ENCODE measurements at places on chromosomes 4 and X.
A peak's percentile ranks its signal among the peaks of the same experiment; 100 is the strongest.

DNA sequence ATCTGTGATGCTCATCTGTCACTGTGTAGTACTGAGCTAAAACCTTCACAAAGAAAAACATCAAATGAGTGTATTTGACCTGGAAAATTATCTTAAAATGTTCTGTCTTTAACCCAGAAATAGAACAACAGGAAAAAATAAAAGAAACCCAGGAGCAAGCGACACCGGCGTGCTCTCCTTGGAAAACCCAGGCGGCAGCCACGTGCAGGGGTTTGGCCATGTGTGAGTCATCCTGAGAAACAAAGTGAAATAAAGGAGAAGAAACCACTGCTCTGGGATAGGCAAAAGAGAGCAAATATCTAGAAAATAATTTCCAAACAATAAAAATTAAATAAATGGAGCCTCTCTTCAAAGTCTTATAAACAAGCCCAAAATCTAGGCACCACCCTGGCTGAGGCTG, 20.0 kb upstream of the TMEM128 start:
- no peak for ATAC-seq

DNA sequence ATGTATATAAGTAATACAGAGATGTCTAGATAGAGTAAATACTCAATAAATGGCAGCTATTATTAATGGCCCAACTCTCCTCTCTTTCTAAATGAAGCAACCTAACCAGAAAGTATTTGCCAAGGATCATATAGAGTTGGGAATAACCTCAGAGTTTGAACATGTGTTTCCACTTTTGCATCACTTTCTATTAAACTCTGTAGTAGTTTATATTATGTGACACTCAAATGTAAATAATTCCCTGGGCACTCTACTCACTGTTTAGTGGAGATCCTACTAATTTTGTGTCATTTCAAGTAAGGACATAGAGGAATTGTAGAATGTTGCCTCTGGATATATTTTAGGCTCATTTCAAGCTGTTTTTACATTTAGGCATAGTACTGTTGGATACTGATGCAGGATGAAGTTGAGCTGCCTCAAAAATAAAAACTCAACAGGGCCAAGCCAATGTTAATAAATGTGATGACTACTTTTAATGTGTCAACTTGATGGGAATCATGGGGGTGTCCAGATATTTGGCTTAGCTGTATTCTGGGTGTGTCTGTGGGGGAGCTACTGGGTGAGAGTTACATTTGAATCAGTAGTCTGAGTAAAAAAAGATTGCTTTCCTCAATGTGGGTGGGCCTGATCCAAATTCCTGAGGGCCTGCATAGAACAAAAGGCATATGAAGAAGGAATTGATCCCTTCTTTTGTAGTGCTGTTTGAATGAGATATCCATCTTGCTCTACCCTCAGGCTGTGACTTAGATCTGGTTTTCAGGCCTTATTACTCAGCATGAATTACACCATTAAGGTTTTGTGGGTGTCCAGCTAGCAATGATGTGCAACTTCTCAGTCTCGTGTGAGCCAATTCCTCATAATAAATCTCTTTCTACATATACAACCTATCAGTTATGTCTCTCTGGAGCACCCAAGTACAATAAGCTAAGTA, 1368.2 kb downstream of the STIM2 start:
- no peak for ATAC-seq

DNA sequence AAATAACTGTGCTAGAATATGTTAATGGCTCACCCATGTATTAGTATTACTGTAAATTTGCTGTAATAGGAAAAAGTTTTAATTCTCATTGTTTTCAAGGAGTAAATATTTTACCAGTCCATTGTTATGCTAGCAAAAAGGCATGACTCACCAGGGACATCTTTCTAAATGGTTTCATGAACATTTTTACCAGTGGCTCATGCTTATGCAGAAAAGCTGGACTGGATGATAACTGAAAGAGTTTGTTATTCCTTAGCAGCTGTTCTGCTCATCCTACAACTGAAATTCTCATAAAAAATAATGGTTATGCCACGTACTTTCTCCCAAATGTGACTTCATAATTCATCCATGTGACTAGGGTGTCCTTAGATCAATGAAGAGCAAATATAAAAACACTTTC, 111.9 kb upstream of the PCDH18 start:
- no peak for ATAC-seq

DNA sequence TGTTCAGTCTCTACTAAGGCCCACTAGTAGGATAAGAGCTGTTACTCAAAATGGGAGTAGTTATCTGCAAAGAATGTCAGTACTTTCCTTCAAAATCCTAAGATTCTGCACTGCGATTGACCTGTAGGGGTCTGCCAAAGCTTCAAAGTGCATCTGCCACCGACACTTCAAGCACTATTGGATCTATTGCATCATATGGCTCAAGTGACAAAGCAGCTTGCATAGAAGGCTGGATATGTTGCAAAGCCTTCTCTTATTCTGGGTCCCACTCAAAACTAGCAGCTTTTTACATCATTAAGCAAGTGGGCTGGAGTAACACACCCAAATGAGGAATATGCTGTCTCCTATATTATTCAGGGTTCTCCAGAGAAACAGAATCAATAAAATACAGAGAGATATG, 115.4 kb upstream of the EMCN start:
- ATAC-seq = no peak

DNA sequence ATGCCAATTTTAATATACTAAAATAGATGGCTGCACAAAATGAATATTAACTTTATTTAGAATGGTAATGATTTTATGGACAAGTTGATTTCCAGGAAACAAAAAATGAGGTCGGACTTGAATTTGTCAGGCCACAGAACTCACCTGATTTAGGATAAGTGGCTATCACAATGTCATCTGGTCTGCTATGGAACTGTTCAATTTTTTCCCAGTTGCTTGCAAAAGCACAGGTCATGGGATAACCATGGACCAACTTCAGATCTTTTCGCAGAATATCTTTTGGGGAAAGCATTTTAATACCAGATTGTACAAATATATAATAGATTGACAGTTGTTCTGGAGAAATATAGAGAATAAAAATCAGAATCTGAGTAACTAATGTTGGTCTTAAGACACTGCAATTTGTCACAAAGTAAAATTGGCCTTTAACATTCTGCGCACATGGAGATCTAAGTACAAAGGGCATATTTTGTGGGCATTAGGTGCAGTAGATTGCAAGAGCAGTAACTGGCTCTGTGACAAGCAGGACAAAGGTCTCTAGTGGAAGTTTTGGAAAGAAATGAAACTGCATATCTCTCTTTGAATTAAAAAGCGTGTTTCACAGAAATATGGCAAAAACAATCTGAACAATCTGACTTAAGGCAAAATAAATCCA, 5.4 kb downstream of the SULT1B1 start:
- no peak for ATAC-seq

- ATAC-seq = no peak
These were observed 89.7 kb downstream of the TET2 start for GRCh38 chr4:105236202-105236915.

- ATAC-seq = no peak
These were observed 88.7 kb downstream of the PDLIM5 start for GRCh38 chr4:94540476-94540875.

DNA sequence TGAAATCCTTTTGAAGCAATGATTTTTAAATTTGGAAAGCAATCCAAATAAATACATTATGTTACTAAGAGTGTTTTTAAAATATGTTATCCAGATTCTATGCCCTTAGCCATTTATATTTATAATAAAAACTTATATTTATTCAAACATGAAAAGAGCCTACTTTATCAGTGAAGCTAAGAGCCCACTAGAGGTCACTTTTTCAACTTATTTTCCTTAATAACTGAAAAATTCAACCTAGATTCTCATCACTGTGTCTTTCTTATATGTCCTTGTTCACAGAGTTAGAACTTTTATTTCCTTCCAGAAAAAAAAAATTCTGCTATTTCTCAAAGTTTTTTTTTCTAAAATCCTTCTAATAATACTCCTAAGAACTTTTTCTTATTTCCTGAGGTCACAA, 23.9 kb downstream of the PRDM8 start:
- no peak for ATAC-seq

- peak; percentile 48 for ATAC-seq
These were observed 57.3 kb upstream of the AP1S2 start for GRCh38 chrX:15911734-15912550.

DNA sequence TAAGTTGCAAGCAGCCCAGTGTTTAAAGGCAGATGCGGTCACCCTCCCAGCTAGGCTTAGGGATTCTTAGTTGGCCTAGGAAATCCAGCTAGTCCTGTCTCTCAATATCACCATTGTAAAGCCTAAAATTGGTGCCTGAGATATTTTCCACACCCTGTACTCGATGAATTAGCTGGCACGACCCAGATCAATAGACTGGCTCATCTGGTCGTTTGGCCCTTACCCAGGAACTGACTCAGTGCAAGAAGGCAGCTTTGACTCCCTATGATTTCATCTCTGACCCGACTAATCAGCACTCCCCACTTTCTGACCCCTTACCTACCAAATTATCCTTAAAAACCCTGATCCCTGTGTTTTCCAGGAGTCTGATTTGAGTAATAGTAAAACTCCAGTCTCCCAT, 384.9 kb upstream of the SLC7A11 start:
- no peak for ATAC-seq

DNA sequence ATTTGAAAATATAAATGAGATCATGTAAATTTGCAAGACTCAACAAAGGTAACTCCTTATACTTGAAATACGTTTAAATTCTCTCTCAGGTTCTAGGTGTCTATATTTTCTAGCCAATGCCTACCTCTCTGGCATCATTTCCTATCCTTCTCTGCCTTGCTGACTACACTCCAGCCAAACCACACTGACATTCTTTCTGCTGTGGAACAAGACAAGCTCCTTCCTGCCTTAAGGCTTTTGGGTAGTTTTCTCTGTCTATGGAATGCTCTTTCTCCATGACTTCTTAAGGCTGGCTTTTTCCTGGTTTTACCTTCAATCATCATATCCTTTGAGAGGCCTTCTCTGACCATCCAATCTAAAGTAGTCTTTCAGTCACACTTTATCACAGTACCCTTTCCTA, 201.0 kb downstream of the SPRY1 start:
- no peak for ATAC-seq

GRCh38 chr4:15704129-15704528, 1.3 kb downstream of the BST1 start:
- no peak for ATAC-seq

- peak; percentile 74 for ATAC-seq
These were observed 9.0 kb downstream of the ZNF275 start for GRCh38 chrX:153342762-153343558.

DNA sequence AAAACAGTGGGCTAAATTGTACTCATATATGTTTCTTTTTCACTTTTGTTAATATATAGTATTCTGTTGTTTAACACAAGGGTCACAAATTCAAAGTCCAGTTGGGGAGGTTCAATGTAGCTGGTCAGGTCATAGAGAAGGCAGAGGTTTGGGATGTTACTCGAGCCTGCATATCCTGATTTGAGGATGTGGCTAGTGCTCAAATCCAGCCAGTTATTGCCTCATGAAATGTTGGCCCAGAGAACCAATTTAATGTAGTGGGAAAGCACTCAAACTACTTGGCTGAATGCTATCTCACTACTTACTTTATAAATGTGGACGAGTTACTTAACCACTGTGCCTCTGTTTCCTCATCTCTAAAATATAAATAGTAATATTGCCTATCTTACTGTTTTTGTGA, 12.5 kb downstream of the USO1 start:
- ATAC-seq = no peak

GRCh38 chrX:131226591-131226990, 62.5 kb downstream of the IGSF1 start:
- no peak for ATAC-seq

DNA sequence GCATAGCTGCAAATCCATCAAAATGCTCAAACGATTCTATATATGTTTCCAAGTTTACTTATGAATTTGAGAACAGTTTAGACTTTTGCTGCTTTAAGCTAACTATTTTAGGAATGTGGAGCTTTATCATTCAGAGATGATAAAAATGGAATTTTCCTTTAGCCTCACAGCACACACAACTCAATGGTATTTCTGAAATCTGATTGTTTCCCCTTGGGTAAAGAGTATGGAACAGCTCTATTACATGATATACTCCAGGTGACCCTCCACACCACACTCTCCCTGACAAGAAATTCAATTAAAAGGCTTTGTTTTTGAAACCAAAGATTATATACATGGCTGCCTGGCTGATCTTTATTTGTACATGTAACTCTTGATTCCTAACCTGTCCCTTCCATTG, 120.0 kb downstream of the LUZP4 start:
- ATAC-seq = no peak

DNA sequence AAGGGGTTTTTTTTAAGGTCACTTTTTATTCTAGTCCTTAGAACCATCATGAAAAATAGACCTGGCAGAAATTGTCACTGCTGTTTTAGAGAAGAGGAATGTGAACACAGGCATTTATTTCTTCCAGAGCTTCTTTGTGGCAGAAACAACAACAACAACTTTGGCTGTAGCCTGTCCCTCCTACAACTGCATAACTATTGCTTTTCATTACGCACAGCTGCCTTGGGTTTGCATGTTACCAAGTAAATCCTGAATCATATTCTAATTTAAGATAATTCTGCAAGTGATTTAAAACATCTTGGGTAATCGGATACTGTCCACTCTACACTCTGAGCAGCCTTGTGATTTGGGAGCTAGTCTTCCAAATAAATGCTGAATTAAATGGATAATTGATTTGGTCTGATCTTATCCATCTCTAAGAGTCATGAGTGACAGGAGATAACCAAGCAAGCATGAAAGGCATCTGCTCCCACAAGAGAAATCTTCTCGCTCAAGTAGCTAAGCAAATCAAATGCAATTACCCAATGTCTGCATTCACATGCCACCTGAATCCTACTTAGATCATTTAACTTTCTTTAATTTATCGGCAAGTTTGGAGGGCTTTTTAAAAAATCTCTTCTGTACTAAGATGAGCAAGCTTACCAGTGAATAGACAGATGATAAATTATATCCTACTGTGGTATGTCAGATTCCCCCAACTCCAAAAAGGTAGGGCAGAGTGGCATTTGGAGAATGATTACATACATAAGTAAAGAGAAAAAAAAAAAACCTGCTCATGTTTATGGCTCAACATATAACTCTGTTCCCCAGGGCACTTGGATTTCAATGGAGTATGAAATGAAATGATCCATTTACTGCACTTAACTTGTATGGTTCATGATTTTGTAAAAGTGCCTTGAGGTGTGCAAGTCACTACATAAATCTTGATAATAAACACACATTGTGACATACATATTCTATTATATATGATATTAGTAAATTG, 73.6 kb downstream of the EGF start:
- no peak for ATAC-seq

DNA sequence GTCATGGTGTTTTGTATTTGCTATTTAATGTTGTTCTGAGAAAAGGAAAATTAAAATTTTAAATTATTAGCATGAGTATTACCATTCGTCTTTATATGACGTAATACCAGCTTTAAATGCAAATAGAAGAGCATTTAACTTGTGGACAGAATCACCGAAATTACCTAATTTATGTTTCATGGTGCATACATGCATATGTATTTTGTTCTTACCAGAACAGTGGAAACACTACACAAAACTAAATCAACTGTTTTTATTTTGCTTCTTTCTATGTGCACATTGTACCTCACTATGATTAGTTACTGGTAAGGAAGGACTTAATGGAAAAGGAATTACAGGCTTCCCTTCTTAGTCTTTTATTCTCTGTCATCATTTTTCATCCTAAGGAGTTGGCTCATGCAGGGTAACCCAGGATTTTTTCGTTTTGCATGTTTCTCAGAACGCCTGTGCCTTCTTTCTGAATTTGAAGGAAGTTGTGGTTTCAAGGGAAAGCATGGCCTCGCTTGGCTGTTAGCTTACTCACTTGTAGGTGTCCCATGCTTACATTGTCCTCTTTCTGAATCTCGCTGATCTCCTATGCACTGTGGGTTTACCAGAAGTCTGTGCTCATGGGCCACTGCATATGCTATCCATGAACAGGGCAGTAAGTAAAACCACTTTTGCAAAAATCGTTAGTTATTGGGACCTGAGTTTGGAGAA, 300.0 kb upstream of the PUDP start:
- no peak for ATAC-seq

- no peak for ATAC-seq
These were observed 133.9 kb downstream of the EGF start for GRCh38 chr4:110046588-110047049.

Measured in activated CD4-positive, CD25-positive, alpha-beta regulatory T cell treated with anti-CD3 and anti-CD28 coated beads, Interleukin-2, amount 50 U/mL, for 24 hours (primary cell).